ENCODE measurements at places on chromosomes 5 and 9. TPM values are rescaled to one million over a fixed set of nuclear protein-coding genes. Genes with fewer than 3 reads are reported as not detected.

Gene FCN2
- total RNA-seq, result not detected

Gene STRBP
- 9.4 TPM for total RNA-seq

Gene CERCAM
- total RNA-seq, result 44.7 TPM

Gene ALDOB
- total RNA-seq, result not detected

Gene SH2D3C
- total RNA-seq, result 85.9 TPM

Gene DTWD2
- total RNA-seq, result 2.9 TPM

Gene ZNF454
- 1.1 TPM for total RNA-seq

Gene LPAR1
- 0.33 TPM for total RNA-seq

Gene SLC36A2
- total RNA-seq, result not detected

Gene KLF4
- total RNA-seq, result 1.2 TPM

Gene RELL2
- total RNA-seq, result 4.6 TPM

Gene MCC
- total RNA-seq, result 21.3 TPM

Gene IL3
- total RNA-seq, result not detected

Gene PRUNE2
- 6.5 TPM for total RNA-seq

Gene CORO2A
- 0.48 TPM for total RNA-seq

Gene C5orf58
- not detected for total RNA-seq

Gene SLCO6A1
- total RNA-seq, result not detected

Gene LRRC26
- total RNA-seq, result not detected

Gene SLC6A19
- total RNA-seq, result not detected

Gene OLFM1
- 0.98 TPM for total RNA-seq

Gene CCL27
- not detected for total RNA-seq

Gene SLC25A2
- 0.48 TPM for total RNA-seq

Gene GADD45G
- total RNA-seq, result not detected

Gene GABBR2
- total RNA-seq, result 10.3 TPM

Gene PCDHGA4
- total RNA-seq, result 6.3 TPM

Gene KIF3A
- 7.5 TPM for total RNA-seq

Gene WHRN
- total RNA-seq, result 0.67 TPM

Gene FRRS1L
- not detected for total RNA-seq

Gene LECT2
- total RNA-seq, result not detected

Gene SLC34A3
- total RNA-seq, result not detected

Gene MEIKIN
- total RNA-seq, result not detected

Gene PCDHB14
- total RNA-seq, result 0.98 TPM

Gene FOXD4L4
- total RNA-seq, result 0.19 TPM

Gene RXRA
- 28.4 TPM for total RNA-seq

Gene UNC13B
- 42.1 TPM for total RNA-seq

Gene WNK2
- total RNA-seq, result not detected

Gene ORM2
- total RNA-seq, result not detected

Gene CDH18
- not detected for total RNA-seq

Gene SLC2A6
- total RNA-seq, result 55.9 TPM

Gene LHX3
- total RNA-seq, result not detected

Gene SPATA31A3
- not detected for total RNA-seq

Gene GARIN3
- total RNA-seq, result not detected

Gene PDZD2
- total RNA-seq, result 3.9 TPM

Gene TAF11L5
- total RNA-seq, result not detected

Gene SIT1
- total RNA-seq, result not detected

Gene HARS2
- 31.7 TPM for total RNA-seq

Gene SV2C
- total RNA-seq, result not detected

Gene FLT4
- 93.0 TPM for total RNA-seq

Gene SRD5A1
- total RNA-seq, result 6.9 TPM

Gene KCNV2
- not detected for total RNA-seq

All from vein endothelial cell (primary cell).